Activated CD8-positive, alpha-beta memory T cell treated with anti-CD3 and anti-CD28 coated beads for 1 hour (primary cell): ENCODE measurements at places on chromosomes 7 and 10.

DNA sequence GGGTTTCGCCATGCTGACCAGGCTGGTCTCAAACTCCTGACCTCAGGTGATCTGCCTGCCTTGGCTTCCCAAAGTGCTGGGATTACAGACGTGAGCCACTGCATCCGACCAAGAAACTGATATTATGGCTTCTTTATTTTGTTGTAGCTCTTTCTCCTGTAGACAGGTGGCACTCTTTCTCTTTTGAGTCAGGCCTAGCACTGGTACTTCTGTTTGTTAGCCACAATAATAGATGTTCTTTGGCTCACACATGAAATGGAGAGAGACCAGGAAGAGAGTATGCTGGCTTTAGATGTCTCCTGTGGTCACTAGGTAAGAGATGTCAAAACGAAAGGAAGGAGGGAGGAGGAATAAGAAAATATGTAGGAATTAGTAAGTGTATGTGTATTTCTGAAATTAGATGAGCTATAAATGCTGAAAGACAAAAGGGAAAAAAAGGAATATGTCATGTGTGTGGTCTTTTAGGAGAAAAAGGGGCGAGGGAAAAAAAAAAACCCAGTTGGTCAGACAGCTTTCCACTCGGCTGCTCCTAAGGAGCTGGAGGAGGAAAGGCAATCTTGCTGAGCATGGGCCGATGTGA is 78.7 kb downstream of the CLEC2L start:
- no peak for DNase-seq

DNA sequence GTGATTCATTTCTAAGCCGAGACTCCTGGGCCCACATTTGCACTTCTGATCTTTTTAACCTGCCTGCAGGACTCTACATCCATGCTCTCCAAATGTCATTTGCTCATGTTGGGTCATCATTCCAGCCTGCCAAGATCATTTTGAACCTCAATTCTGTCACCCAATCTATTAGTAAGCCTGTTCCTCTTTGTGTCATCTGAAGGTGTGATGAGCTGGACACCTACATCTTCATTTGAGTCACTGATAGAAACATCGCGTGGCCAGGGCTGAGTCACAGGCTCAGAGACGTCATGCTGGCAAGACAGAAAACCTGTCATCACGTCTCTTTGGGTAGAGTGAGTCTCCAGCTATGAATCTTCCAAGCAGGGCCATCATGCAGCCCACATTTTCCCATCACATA is 65.3 kb upstream of the SLF2 start:
- DNase-seq: no peak

- no peak for DNase-seq
Observed at GRCh38 chr10:56856569-56856968, 495.5 kb upstream of the ZWINT start.

DNA sequence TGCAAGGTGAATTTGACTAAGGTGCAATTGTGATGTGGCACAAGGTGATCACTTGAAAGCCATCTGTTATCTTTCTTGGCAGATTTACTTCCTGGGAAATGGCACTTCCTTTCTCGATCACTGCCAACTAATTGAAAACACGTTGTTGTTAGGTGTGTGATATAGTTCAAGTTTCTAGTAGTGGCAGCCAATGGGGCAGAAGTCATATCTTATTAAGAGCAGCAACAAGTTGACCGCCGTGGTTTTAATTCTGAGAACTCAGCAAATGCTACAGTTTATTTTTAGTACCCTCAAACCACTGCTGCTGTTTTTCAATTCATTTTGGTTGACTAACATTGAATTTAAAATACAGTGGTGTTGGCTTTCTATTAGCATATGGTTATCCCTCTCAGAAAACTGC is 1.6 kb downstream of the CHN2 start:
- no peak for DNase-seq

GRCh38 chr7:45085619-45086200 is 3.1 kb downstream of the NACAD start:
- DNase-seq: no peak

DNA sequence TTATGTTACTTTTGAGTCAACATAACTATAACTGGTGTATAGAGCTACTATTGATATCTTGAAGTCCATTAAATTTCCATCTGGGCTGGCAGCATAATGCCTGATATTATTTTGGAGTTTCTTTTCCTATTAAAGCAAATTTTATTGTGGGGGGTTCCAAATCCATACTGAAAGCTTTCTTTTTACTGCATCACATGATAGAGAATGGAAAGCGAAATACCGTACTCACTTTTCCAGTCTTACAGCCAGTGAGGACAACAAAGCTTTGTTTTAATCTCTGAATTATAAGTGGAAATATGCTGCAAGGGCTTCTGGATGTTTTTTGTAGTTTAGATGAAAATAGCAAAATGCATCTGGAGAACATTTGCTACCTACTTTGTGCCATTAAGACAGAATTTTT is 477.5 kb upstream of the SEMA3D start:
- no peak for DNase-seq

DNA sequence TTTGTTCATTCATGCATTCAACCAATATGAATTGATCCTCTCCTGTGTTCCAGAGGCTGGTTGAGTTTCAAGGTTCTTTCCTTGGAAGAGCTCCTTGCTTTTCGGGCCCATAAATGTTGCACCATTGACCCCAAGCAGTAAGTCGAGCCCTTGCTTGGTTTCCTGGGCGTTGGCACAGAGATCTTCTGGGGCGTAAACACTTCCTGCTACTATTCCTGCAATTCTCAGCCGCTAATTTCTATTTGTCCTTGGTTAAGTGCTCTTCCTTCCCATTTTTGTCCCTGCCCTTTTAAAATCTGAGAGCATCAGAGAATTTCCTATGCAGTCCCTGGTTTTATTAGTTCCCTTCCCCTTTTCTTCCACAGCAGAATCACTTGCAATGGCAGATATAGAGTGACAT is 44.1 kb upstream of the ADRB1 start:
- DNase-seq: no peak
